ENCODE measurements at places on chromosomes 13 and 19.
A peak's percentile ranks its signal among the peaks of the same experiment; 100 is the strongest.

DNA sequence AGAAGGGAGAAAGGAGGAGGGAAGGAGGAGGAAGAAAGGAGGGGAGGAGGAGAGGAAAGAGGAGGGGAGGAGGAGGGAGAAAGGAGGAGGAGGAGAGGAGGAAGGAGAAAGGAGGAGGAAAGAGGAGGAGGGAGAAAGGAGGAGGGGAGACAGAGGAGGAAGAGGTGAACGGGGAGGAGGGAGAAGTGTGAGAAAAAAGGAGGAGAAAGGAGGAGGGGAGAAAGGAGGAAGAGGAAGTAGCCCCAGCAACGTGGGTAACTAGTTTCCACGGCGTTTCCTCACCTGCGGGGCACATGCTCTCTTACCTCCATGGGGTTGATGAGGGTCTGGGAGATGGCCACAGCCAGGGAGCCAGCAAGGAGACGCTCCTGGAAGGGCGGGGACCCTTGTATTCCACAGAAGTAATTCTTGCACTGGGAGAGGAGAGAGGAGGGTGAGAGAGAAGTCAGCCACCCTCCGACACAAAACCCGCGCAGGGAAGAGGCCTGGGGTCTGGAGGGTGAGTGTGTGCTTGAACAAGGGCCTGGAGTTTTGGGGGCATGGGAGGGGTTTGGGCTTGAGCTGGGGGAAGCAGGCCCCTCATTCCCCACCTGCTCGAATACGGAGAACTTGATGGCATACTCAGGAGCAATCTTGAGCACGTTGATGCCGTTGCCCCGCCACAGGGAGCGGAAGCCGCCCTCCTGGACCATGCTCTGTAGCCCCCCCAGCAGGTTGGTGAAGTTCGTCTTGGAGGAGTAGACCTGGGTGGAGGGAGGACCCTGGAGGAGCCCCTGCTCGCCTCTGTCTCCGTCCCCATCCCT is 3.9 kb downstream of the SLC25A41 start:
- DNase-seq: no peak

DNA sequence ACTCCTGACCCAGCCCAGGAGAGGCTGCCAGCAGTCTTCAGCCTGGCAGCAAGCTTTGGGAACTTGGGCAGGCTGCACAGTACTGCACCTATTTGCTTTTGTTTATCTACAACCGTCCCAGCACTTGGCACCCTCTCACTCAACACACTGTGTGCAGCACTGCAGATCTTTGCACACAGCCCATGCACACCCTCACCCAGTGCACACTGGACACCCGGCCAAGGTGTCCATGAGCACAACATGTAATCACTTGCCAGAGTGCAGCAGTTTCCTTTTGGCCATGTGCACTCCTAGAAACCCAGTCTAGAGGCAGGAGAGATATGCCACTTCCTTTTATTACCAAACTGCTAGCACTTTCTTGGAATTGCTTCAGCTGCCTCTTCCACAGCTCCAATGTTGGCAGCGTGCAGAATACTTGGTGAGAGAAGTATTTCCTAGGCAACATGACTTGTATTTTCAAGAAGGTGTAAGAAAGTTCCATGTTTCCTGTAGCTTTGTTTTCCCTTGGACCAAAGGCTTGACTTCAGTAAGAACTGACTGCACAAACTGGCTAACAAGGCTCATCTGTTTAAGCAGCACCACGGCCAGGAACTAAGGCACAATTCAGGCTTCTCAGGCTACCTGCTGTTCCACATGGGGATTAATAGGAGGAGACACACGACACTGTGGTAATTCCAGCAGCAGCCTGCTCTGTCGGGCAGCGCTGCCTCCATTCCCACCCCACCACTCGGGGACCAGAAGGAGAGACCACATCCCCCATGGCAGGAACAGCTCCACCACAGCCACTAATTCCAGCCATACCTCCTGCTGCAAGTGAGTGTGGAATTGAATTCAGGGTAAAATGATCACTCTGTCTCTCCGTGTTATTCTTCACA is 15.3 kb downstream of the ATP7B start:
- peak; percentile 50 for DNase-seq

DNA sequence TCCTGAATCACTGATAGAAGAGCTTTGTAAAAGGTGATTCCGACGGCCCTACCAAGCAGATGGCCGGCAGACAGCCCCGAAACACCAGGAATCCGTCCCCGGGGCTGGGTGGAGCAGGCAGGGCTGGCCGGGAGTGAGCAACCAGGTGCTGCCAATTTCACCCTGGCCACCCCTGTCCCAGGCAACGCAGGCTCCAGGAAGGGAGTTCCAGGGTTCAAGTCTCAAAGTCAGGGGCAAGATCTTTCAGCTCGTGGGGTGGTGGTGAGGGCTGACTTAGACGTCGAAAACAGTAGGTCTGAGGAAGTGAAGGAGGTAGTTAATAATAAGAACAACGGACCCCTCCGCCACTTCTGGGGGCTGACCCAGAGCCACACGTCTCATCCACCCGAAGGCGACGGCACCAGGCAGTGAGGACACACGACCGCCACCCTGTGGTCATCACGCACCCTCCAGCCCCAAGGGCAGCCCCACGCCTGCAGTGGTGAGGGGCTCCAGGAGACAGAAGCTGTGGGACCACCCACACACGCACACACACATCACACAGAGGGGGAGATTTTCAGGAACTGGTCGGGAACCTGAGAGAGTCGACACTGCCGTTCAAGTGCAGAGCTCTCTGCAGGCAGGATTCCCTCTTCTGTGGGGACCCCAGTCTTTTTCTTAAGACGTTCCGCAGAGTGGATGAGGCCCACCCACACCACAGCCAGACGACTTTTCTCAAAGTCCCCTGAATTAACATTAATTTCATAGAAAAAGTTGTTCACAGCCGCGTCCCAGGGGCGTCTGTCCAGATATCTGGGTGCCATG is 67.2 kb downstream of the SPACA7 start:
- no peak for DNase-seq

DNA sequence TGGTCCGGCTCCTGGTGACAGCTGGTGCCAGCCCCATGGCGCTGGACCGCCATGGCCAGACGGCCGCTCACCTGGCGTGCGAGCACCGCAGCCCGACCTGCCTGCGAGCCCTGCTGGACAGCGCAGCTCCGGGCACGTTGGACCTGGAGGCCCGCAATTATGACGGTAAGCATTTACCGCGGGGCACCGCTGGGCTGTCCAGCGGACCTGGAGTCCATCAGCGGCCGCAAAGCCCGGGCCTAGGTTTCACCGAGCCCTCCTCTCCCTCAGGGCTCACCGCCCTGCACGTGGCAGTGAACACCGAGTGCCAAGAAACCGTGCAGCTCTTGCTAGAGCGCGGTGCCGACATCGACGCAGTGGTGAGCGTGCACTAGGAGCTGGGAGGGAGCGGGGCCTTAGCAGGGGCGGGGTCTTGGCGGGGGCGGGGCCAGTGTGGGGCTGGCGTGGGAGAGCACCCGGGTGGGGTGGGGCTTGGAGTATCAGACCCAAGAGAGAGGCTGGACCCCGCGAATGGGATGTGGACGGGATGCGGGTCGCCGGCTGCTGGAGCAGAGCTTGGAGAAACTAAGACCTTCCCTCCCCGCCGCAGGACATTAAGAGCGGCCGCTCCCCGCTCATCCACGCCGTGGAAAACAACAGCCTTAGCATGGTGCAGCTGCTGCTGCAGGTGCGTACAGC is 8.7 kb downstream of the BCL3 start:
- DNase-seq: no peak

- DNase-seq: no peak
Measured at GRCh38 chr13:101785858-101786257, 333.4 kb downstream of the ITGBL1 start.

- no peak for DNase-seq
Measured at GRCh38 chr13:43319617-43320444, 296.4 kb downstream of the DNAJC15 start.

GRCh38 chr13:61316647-61317046 is 99.0 kb downstream of the PCDH20 start:
- no peak for DNase-seq

DNA sequence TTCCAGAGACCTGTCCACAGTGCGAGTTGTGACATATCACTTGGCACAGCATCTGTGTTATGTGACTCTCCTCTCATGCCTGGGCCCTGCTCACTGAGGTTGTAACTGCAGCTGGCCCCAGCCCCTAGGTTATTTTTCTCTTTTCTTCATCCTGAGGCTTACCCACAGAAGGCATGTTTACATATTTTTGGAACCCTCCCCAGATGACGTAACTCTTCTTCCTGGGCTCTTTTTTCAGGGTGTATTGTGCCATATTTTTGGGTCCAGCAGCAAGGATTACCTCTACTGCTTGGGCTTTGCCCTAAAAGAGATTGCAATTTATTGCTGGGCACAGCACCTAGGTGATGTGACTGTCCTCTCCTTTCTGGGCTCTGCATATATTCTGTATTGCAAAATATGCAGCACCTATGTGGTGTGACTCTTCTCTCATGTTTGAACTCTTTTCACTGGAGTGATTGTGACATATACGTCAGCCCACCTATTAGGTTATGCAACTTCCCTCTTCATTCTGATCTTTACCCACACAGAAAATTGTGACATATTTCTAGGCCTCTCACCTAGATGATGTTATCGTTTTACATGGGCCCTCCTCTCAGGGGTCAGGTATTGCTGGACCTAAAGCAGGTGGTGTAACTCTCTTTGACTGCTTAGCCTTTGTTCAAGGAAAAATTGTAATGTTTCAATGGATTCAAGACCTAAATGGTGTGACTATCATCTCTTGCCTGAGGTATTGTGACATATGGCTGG is 64.5 kb upstream of the ZNF724 start:
- no peak for DNase-seq
